Epithelial cell of esophagus (primary cell): ENCODE measurements at places on chromosomes 7 and 10.

DNA sequence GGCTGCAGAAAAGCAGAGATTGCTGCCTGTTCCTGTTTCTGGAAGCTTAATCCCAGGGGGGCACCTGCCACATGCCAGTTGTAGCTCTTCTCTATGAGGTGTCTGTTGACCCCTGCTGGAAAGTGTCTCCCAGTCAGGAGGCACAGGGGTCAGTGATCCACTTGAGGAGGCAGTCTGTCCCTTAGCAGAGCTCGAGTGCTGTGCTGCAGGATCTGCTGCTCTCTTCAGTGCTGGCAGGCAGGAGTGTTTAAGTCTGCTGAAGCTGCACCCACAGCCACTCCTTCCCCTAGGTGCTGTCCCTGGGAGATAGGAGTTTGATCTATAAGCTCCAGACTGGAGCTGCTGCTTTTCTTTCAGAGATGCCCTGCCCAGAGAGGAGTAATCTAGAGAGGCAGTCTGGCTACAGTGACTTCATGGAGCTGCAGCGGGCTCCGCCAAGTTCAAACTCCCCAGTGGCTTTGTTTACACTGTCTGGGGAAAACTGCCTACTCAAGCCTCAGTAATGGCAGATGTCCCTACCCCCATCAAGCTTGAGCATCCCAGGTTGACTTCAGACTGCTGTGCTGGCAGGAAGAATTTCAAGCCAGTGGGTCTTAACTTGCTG lies 57.6 kb upstream of the CROT start:
- no peak for DNase-seq

GRCh38 chr7:105350906-105351305 lies 37.8 kb downstream of the SRPK2 start:
- no peak for DNase-seq

DNA sequence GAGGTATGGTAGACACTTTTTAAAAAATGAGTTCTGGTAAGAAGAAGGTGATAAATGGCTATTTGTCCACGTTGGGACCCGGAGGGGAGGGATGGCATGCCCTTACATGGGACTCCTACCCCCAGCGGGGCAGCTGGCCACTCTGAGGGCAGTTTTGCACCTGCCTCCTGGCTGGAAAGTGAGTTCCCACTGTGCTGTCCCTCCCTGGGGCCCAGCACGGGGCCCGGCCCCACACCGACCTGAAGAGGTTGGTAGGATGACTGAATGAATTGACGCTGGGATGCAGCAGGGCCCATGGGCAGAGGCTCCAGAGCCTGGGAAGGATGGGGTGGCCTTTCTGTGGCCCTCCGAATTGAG lies 601 bp upstream of the AEBP1 start:
- no peak for DNase-seq

- DNase-seq: peak; percentile 50
These were observed 23.2 kb downstream of the STMP1 start for GRCh38 chr7:135685306-135686084.

- no peak for DNase-seq
These were observed 16.6 kb downstream of the MINDY3 start for GRCh38 chr10:15843695-15844094.

DNA sequence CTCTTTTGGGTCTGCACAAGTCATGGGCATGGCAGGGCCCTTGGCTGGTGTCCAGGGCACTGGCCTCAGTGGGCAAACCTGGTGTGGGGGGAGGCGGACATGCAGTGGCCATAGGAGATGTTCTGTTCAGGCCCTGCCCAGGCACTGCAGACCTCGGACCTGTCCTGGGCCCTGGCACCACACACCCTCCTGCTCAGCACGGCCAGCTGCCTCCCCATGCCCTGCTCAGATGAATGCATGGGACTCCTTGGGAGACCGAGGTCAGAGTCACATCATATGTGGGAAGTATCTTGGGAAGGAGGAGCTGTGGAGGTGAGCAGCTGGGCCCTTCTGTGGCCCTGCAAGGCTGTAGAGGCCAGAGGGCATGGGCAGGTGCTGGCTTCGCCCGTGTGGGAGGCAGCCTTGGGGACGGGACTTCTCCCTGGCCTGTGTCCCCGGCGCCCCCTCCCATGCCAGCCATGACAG lies 130.8 kb downstream of the VIPR2 start:
- no peak for DNase-seq
